ENCODE measurements at places on chromosomes 5 and 9.

GRCh38 chr9:122217640-122218039 is 11.1 kb downstream of the LHX6 start:
- no peak for DNase-seq

DNA sequence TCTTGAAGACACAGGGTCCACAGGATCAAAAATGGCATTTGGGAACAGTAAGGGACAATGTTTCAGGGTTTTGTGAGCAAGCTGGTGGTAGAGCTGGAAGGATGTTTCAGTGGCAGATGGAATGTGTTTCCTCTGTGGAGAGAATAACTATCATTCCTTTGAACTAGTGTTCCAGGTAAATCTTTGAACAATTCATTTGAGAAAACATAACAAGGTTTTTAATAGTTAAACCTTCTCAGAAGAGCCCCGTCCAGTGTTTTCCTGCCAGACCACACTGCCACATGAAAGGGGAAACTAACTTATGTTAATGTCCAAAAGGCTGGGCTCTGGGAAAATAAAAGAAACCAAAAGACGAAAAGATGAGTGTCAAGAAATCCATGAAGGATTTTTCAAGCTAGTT is 207.0 kb upstream of the ZNF462 start:
- no peak for DNase-seq

- DNase-seq: no peak
Measured at GRCh38 chr5:26833596-26833995, 204.8 kb downstream of the CDH9 start.

- no peak for DNase-seq
Measured at GRCh38 chr5:39177631-39177964, 41.8 kb downstream of the FYB1 start.

- DNase-seq: no peak
Measured at GRCh38 chr5:69034898-69035297, 58.9 kb upstream of the SLC30A5 start.

DNA sequence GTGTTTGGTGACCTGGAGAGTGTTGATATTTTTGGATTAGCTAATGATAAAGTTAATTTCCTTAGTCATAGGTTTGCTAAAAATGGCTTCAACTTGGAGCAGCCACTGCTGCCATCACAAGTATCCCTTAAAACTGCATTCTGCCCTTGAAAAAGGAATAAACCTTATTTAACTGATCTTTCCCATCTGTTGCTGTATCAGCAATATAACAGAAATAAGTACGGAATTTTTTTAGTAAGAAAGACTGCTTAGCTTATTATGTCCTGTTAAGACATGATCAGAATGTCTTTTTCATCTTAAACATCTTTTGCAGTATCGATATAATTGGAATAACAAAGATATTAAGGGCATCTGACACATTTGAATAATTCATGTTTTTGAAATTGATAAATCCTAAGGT is 75.7 kb downstream of the LNPEP start:
- DNase-seq: no peak

GRCh38 chr9:38405785-38406184 is 13.3 kb downstream of the ALDH1B1 start:
- no peak for DNase-seq

DNA sequence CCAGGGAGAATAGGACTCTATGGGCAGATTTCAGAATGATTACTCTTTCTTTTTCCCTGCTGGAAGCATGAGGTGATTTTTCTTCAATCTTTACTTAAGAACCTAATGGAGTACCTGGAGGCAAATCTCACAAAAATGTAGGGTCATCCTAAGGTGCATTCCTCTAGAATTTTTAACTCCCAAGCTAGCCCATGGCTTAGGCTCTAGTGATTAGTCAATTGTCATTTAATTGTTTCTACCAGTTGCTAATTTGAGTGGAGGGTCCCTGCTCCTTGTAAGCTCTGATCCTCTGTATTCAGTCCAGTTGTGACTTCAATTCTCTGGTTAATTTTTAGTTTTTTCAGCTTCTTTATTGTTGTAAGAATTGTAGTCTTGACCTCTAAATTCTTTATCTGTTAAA is 467.0 kb downstream of the HTR1A start:
- no peak for DNase-seq

DNA sequence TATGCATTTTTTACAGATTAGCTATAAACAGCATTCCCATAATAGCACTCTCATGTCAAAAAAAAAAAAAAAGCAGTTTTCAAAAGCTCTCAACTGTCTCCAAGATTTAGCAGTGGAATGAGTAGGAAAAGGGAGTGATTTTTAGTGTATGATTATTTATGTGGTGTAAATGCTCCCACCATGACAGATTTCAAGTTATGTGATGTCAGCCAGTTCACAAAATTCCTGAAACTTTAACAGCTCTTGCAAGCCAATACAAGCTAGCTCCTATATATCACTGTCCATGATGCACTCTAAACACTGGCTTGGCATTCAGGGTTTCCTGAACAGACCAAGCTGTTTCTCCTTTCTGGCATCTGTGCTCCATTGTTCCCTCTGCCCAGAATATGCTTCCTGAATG is 7.9 kb upstream of the ANKDD1B start:
- no peak for DNase-seq

DNA sequence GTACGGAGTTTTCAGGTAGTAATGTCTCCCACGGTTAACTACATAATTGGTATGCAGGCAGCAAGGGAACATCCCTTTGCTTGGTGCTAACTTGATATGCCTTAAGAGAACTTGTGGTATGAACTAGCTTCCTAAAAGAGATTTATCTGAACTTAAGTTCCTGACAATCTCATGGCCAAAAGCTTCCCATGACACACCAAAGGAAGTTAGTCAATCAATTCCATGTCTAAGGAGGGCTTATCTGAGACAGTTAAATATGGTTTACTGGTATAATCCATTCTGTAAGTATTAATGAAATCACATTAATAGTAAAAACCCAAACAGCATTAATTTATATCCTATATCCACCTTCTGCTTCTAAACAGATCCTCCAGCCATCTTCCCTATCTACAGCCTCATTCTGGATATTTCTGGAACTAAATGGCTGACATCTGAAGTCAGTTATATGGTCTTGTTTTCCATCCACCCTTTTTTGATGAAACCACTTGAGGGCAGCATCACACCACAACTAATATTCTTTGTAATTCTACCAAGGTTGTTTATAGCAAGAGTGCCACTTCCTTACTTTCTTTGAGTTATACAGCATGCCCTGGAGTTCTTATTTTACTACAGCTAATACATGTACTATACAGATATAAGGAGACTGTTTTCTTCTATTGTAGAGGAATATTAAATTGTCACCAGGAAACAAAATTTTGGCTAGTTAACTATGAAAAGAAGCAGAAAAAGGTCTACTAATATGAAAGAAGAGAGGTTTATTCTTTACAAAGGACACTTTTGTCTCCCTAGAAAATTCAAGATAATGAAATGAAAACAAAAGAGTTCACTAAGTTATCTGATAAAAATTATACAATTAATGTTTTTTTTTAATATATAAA is 34.7 kb downstream of the SHOC1 start:
- peak; percentile 74 for DNase-seq

DNA sequence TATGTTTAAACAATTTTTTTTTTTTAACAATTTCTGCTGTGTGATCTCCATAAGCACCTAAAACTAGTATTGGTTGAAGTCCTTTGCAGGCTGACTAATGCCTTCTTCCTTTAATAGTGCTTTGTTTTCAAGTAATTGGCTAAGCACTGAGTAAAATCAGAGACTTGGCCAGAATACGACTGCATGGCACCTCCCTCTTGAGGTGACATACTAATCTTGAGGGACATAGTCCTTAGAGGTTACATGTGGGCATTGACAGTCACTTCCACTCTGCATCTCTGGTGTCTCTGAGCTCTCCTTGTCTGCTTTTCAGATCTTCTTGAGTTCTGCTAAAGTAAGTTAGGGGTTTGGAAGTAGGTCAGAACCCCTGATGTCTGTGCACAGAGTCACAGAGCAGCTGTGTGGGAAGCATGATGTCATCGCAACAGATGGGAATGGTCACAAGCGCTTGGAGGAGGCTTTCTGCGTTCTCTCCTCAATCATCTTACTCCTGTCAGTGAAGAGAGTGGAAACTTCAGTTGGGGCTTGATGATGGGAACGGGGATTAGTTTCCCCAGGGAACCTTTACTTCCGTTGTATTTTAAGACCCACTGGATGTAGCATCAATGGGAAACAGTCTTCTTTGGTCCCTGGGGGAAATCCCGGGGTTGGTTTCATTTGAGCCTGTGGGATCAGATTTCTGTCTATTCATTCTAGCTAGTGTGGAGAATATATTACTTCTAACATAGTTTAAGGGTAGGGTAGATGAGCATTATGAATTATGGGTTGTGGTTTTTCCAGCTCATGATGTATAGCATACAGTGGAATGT is 136.9 kb downstream of the ARHGAP26 start:
- no peak for DNase-seq

DNA sequence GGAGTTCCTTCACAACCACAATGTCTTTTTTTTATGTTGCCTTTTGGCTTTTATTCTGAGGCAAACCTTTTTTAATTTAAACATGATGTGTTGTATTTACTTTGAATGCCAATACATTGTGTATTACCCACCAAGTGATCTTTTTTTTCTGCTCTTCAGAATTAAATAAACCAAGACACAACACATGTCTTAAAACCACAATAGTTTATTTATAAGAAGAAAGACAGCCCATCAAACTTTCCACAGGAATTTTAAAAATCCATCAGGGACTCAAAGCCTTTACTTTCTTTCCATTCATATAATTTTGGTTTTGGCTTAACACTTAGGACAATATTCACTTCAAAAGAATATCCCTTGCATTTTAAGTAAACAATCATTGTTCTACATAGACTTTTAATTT is 321.8 kb upstream of the MEF2C start:
- DNase-seq: no peak

All from non-pigmented ciliary epithelial cell (primary cell).